Omental fat pad (tissue), 4 donors: ENCODE measurements at places on chromosomes 13 and 19.

DNA sequence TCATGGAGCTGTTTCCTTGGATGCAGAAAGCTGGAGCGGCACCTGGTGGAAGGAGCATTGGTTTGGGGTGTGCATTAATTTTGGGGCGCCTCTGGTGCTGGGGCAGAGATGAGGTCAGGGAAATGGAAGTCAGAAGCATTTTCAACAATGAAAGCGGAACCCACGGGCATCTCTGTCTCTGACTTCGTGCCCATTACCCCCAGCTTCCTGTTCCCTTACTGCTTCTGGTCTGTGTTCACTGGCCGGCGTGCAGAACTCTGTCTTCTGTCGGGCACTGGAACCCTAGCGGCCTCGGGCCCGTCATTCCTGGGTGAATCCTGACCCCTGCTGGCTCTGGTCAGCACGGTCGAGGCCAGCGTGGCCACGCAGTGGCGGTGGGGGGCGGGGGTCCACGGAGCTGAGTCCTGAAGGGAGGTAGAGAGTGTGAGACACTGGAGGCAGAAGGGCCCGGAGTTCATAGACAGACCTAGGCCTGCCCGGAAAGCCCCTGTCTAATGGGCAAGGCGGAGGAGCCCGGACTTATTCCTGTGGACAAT is 7.9 kb upstream of the LINGO3 start:
- no peak for DNase-seq

GRCh38 chr19:18467978-18468377 is 30.0 kb upstream of the ISYNA1 start:
- no peak for DNase-seq

DNA sequence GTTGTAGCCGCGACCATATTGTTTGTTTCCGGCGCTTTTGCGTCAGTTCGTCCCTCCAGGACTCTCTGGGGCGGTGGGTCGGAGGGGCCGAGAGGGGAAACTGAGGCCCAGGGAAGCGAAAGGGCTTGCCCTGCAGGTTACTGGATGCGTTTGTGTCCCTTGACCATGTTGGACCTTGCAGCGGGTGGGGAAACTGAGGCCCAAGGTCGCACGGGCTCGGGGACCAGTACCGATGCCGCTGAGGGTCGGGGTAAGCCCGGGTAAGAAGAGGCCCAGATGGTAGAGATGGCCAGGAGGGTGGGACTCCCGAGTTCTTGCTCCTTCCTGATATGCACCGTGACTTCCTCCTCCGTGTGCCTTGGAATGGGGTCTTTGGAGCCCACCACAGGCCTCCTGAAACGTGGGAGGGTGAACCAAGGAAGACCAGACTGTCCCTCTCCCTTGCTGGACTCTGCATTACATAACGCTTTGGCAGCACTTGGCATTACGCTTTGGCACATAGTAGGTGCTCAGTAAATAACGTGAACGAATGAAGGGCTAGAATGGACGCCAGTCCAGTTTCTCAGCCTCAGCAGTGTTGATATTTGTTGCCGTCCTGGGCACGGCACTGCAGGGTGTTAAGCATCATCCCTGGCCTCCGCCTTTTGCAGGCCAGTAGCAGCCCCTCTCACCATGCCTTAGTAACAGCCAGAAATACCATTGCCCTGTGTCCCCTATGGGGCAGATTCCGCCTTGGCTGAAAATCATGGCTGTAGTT is 743 bp downstream of the CHAF1A start:
- DNase-seq = no peak

DNA sequence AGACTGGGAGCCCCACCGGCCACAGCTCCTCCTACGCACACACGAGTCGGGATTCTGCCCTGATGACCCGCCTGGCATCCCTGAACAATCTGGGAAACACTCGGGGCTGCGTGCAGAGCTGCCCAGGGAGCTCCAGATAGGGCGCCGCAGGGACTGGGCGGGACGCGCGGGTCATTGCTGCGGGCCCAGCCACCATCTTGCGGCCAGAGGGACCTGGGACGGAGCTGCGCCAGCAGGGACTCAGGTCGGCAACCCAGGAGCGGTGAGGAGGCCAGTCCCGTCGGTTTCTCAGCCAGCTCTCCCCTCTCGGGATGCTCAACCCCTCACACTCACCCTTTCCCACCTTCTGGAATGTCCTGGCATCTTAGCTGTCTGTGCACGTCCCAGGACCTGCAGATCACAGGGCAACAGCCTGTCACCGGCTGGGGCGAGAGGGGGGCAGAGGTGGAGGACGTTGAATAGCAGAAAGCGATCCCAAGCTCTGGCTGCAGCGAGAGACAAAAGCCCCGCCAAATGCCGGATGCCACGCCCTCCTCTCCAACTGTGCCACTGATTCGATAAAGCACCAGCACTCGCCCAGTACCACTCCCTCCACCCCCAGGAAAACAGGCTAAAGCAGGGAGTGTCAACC is 20.4 kb upstream of the ZNF91 start:
- DNase-seq = no peak

DNA sequence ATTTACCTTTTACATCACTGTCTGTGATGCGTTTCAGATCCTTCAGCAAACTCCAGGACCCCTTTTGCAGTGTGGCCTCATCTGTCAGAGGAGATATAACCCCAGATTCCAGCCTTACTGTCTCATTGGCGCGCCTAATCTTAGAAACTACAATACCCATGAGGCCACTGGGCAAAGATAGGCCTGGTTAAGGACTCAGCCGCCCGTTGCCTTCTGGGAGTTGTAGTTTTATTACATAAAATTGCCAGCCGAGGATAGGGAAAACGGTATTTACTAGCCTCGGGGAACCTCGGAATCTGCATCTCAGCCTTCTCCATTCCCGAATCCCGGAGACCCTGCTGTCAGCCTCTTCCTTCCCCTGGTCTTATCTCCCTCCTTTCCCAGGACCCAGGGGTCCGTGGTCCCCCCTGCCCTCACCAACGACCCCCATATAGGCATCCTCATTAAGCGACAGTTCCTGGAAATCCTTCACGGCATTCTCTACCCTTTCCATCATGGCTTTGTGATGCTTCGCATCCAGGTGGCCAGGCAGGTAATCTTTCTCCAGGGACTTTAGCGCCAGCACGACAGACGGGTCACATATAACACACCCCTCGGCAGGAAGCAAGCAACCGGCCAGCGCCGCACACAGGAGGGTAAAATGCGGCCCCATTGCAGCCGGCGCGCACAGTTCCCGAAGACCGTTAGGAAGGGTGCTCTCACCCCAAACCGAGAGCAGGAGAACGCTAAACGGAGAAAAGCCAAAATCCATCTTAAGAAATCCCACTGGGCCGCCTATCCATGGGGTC is 1.3 kb downstream of the IZUMO1 start:
- DNase-seq = no peak

GRCh38 chr19:12872941-12873890 is 8.0 kb downstream of the DNASE2 start:
- DNase-seq = peak; percentile 34

DNA sequence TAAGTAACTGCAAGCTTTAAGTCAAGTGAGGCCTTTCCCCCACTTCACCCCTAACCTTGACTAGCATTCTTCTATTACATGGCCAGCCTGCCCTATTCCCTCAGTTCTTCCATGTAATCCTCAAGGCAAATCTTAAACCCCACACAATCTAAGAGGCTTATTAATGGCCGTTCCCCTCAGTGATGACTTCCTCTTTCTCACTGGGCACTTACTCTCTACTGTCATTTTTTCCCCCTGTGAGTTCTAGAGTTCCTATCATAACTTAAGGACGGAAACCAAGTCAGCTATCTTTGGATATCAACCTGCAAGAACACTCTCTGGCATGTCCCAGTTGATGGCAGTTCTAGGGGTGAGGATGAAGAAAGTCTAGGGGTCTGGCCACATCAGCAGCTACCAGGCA is 131.2 kb downstream of the DCLK1 start:
- no peak for DNase-seq

DNA sequence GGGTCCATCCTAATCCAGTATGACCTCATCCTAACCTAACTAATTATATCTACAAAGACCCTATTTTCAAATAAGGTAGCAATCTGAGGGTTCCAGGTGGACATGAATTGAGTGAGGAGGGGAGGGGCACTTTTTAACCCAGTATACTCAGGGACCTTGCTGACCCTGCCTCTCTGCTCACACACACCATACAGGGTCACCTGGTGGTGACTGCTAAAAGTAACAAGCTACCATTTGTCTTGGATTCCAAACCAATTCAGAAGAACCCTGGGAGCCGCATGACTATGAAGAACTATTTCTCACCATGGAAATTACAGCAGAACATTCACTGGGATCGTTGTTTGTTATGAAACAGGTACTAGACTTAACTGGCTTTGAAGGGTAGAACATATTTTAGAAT is 151.9 kb downstream of the LACC1 start:
- DNase-seq = no peak

DNA sequence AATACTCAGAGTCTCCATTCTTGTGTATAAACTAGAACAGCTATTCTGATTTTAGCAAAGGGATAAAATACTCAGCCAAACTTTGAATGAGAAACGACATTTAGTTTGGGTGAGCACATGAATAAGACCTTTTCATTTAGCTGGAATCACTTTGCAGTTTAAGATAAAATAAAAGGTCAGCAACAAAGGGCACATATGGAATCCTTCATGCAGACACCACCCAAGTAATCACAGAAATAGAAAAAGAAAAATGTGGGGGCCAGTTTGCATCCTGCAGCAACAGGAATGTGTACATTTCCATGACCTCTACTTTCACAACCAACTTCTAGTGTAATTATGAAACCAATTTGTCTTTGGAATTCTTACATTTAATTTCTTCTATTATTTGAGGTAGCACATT is 1637.4 kb downstream of the PCDH9 start:
- DNase-seq = no peak

GRCh38 chr19:54151362-54152035 is 8.0 kb downstream of the LENG1 start:
- no peak for DNase-seq

- DNase-seq = no peak
These were observed 114.2 kb downstream of the NUFIP1 start for GRCh38 chr13:44874886-44875630.

DNA sequence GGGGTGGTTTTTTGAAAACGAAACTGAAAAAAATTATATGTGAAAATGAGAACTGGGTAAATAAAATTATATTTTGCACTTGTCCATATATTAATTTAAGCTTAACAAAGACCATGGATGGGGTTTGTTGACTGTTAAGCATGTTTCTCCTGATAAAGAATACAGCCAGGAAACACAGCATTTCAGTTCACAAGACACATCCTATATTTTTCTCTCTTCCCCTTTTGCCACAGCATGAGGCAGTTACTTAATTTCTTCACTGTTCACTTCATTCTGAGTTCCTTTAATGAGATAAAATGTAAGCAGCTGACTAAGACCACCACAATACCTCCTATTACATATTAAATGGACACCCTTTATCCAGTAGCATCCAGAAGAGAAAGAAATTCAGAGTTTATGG is 64.0 kb downstream of the RXFP2 start:
- DNase-seq = no peak

GRCh38 chr19:5136073-5136855 is 167.4 kb downstream of the KDM4B start:
- no peak for DNase-seq

DNA sequence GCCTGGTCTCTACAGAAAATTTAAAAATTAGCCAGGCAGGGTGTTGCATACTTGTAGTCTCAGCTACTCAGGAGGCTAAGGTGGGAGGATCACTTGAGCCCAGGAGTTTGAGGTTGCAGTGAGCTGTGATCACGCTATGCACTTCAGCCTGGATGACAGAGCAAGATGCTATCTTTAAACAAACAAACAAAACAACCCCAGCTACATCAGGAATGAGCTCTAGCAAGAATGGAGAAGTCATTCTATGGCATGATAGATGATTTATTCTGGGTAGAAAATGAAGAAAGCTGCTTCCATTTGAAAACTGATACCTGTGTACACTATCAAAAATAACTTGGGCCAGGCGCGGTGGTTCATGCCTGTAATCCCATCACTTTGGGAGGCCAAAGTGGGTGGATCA is 15.8 kb upstream of the SHISA2 start:
- no peak for DNase-seq

- DNase-seq = no peak
These were observed 9.6 kb upstream of the TPM4 start for GRCh38 chr19:16066611-16067104.

- DNase-seq = no peak
These were observed 313.3 kb downstream of the ZNF536 start for GRCh38 chr19:30685426-30686000.

DNA sequence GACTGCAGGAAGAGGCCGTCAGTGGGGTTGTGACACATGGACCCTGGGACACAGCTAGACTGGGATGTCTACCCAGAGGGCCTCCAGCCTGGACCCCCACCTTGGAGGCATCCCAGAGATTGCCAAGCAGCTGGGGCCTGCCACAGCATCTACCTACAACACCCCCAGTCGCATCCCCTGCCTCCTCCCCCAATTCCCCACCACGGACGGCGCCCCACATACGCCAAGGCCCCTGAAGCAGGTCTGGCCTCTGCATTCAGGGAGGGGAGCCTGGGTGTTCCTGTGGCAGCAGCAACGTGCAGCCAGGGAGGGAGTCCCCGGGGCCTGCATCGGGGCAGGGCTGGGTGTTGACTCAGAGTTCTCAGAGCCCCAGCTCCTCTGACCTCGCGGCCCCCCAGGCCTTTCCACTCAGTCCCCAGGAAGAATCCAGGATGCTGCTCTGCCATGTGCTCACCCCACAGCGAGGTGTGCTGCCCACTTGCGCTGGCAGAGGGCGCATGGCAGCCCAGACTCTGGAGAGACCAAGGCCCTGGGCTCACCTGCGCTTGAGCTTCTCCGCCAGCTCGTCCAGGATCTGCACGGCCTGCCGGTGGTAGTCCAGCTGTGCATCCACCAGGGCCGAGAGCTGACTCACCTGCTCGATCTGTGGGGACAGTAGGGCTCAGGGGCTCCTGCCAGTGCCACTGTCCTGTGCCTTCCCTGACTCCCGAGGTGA is 19.6 kb downstream of the MPND start:
- no peak for DNase-seq

- DNase-seq = no peak
These were observed 95.9 kb downstream of the AKAP11 start for GRCh38 chr13:42367831-42368230.

GRCh38 chr19:50486823-50487515 is 10.3 kb upstream of the GARIN5A start:
- DNase-seq = no peak

GRCh38 chr19:5123646-5124045 is 154.7 kb downstream of the KDM4B start:
- DNase-seq = no peak

GRCh38 chr13:57799624-57800023 is 168.1 kb downstream of the PCDH17 start:
- no peak for DNase-seq

GRCh38 chr13:98253526-98253925 is 76.5 kb upstream of the RNF113B start:
- DNase-seq = no peak

DNA sequence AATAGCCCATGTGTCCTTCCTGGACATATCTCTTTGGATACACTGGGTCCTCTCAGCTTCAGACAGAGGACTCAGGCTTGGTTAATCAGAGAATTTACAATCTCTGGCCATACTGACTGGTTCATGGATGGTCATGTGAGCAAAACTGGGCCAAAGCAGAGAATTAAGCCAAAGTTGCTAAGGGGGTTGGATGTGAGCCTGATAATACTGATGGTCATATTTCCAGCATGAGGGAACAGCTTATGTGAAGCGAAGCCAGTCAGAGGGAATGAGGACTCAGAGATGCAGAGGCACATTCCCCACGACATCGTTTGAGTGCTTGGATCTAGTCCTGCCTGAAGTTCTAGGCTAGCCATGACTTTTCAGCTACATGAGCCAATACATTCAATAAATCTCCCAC is 22.0 kb upstream of the LRRC4B start:
- no peak for DNase-seq
